ENCODE measurements at places on chromosomes 1 and 21. TPM values are rescaled to one million over a fixed set of nuclear protein-coding genes. Genes with fewer than 3 reads are reported as not detected.

GRCh38 chr1:23100074-23100748 is 68.4 kb downstream of the LUZP1 start:
- no peak for DNase-seq

RGS1 gene
- polyA plus RNA-seq: 4.6 TPM

DNA sequence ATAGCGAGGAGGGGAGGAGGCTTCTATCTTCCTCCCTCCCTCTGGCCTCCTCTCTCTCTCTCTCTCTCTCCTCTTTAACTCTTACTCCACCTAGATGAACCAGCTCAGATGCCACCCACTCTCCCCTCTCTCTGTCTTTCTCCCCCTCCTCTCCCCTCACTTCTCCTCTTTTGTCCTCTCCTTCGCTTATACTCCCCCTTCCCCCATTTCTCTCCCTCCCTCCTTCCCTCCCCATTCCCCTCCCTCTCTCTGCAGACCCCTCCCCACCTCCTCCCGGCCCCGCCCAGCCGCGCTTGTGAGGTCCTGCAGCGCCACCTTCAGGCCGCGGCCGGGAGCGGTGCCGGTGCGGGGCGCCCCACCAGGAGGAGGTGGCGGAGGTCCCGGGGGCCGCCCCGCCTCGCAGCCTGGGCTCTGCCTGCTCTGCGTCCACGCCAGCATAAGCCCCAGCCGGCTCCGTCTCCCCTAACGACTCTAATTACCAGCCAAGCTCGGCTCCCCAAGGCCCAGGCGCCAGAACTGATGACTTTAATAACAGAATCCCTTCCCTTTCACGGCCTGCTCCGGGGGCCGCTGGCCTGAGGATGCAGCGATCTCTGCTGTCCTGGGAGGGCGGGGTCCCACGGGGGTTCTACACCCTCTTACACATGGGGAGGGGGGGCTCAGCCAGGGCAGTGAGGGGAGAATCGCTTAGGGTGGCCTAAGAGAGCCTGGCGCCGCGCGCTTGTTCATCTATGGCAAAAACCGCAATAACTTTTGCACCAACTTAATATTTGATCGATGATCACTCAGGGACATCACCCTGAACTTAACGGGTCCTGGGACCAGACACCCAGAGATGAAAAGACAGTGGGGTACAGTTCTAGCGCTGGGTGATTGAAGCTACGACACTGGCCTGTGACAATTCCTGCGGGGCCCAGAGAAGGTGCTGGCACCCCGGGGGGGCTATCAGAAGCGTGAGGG is 637.3 kb downstream of the MATN1 start:
- no peak for DNase-seq

NBPF6 gene
- polyA plus RNA-seq: not detected

Data from right renal cortex interstitium (tissue), 3 donors.